ENCODE measurements at places on chromosomes 16 and 17.
A peak's percentile ranks its signal among the peaks of the same experiment; 100 is the strongest.

GRCh38 chr17:62867303-62867702, 59.2 kb upstream of the MARCHF10 start:
- DNase-seq = no peak

DNA sequence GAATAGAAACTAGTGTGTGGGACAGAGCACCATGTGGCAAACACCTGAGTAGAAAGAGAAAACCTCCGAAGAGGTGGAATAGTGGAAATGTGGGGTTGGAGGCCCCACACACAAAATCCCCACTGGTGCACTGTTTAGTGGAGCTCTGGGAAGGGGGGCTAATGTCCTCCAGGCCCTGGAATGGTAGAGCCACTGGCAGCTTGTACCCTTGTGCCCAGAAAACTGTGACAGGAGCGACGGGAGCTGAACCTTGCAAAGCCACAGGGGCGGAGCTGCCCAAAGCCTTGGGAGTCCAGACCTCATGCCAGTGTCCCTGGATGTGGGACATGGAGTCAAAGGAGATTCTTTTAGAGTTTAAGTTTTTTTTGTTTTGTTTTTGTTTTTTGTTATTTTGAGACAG, 50.6 kb downstream of the RNF112 start:
- no peak for DNase-seq

- DNase-seq = no peak
Measured at GRCh38 chr17:12599186-12599920, 66.3 kb upstream of the MYOCD start.

DNA sequence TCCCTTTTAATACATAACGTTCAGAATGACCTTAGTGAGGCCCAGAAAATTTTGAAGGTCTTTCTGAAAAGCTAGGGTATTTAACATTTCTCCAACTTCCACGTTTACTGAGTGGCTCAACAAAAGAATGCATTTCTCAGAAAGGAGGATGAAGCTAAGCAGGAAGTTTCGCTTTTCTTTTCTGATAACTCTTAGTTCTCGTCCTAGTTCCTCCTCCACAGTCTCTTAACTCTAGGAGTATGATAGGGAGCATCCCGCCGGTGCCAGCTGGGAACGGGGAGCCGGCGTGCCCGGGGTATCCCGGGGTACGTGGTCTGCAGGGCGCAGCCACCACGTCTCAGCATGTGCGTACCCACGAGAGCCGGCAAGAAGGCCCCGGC, 363 bp downstream of the KARS1 start:
- no peak for DNase-seq

DNA sequence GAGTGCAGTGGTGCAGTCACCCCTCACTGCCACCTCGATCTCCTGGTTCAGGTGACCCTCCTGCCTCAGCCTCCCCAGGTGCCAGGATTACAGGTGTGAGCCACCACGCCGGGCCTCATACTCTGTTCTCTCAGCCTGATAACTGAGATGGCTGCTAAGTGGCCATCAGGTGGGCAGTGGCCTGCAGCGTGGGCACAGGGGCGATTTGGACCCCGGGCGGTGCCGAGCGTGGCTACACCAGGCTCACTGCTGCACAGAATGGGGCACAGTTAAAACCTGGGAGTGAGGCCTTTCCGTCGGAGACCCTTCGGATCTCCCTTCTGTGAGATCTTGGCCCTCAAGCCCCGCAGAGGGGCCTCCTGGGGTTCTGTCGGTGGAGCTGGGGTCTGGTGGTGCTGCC, 11.5 kb downstream of the CACNA1H start:
- DNase-seq = no peak

- no peak for DNase-seq
Measured at GRCh38 chr16:57133886-57134285, 41.5 kb downstream of the CPNE2 start.

DNA sequence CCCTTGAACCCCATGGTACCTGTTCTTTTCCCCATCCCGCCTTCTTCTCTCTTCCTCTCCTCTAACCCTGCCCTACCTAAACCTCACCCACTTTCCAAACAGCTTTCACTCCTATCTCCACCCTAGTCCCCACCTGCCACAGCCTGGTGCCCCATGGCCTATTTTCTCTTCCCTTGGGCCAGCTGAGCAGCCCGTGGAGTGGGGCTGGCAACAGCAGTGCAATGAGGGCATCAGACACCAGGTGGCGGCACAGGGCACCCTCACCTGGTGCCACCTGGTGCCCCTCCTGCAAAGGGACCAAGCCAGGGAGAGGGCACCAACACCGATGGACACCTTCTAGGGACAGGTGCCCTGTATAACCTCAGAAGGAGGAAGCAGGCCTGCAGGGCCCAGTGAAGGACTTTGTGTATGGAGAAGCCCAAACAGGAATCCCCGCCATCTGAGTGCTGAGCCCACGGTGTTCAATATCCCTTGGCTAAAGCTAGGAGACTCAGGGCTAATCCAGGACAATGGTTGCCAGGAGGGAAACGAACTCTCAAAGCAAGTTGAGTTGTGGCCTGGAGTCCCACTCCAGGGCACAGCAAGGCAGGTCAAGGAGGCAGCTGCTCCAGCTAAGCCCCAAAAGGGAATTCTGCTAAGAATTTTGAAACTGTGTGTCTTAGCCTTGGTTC, 4.0 kb upstream of the ABCC3 start:
- DNase-seq = peak; percentile 59

DNA sequence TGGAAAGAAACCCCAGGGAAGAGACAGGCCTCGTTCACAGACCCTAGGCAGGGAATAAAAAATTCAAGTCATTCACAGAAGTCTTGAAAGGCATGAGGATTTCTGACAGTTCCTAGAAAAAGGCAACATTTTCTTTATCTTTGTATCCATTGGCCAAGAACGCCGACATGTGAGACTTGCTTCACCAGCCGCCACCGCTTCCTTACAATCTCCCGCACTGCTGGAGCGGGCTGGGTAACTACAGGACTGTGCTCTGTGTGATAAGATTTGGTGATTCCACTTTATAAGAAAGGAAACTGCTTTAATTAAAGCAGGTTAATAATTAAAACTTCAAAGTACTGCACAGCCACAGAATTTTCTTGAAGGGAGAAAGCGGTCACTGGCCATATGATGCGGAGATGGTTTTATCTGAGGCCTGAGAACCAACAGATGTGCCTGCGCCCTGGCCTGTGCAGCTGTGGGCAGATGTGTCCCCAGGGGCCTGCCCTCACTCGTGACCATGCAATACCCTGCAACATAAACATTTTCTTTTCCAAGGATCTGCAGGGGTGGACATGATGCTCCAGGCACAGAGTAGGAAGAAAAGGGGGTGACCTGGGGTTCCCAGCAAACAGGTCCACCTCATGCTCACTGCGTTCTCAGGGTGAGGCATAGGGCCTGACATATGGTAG, 13.0 kb upstream of the LGALS3BP start:
- no peak for DNase-seq

DNA sequence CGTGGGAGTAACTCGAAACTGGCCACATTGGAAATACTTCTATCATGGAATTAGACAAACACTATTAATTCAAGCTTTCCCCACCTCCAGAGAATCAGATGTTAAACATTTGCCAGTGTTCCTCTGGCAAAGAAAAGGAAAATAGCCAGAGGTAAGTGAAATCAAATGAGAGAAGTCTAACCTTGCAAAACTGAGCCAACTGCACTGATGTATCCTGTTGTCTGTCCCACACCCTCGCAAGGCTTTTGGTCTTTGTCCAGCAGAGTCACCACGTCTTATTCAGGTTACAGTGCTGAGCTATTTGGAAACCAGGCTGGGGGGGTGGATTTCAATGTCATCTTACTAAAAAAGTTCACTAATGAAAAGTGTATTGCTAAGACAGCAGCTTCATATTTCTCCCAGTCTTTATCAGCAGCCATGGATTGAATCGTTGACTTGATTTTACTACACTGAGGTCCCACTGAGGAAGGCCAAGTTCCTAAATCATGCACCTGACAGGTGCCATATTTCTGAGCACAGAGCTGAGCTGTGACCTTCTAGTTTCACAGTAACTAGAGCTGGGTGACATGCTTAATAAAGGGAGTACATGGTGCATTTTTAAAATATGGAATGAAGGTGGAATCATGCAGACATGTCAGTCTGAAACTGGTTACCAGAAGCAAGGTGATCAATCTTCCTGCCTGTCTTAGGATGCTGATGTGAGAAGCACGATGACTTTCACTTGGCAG, 85.2 kb upstream of the HSBP1 start:
- no peak for DNase-seq

GRCh38 chr16:12659871-12660270, 143.8 kb downstream of the CPPED1 start:
- no peak for DNase-seq

- DNase-seq = no peak
Measured at GRCh38 chr17:17621254-17621653, 29.7 kb upstream of the PEMT start.

DNA sequence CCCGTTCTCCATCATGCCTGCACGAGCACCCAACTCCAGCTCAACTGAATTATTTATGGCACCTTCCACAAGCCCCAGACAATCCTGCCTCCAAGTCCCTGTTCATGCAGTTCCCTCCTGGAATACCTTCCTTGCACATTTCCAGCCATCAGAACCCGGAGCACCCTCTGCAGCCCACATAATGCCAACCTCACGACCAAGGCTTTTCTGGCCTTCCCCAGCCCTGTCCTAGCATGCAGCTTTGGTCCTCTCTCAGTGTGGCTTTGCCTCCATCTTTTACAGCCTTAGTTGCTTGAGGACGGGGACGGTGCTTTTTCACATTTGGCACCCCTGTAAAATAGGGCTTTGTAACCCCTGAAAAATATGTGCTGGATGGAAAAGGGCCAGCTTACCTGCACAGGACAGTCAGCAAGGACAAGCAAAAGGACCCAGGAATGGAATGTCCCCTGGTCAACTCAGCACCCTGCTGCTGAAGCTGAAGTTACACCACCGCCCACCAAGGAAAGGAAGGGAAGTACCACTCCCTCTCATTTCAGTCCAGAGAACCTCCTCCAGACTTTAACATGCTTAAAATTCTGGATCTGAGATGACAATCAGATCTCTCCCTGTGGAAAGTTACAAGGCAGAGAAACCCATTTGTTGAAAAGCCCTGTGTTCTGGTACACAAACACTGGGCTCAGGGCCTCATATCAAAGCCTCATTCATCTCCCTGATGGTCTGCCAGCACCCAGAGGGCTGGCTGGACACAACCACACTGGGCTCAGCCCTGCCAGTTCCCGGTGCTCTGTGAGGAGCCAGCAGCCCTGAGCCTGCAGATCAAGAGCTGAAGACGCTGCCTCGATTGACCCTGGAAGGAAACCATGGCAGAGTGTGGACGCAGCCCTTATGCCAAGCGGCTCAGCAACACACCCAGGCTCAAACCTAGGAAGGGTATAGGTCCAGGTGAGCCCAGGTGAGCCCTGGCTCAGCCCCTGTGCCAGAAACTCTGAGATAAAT, 2.9 kb downstream of the SLC39A11 start:
- no peak for DNase-seq

DNA sequence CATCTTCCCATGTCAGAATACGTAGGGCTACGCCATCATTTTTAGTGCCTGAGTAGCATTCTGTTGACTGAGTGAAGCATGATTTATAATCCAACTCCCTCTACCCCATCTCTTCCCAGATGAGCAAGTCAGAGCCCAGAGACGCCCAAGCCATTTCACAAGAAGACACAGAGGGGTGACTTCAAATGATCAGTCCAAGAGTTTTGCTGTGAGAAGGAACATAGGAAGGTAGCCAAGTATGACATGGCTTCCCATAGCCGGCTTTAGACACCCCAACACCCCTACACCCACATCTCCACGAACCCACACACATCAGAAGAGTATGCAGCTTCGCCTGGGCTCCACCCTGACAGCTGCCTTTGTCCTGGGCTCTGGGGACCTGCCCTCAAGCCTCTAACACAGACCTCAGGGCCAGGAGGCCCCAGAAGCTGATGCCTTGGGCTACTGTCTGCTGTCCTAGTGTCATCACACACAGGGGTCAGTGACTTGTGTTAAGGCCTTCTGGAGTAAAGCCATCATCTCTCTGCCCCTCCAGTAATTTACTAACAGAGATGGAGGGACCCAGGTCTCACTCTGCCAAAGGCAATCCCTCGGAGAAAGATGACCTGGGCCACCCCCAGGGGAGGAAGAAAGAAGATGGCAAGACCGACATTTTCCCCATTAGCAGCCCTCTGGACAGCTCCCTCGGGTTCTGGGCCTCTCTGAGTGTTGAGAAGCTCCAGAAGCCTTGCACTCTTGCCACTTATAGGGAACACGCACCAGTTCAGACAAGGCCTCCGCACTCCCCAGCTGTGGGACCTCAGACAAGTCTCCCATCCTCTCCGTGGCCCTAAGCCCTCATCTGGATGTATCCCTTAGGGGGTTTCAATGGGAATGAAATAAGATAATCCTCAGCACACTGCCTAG, 38.7 kb upstream of the MRPS23 start:
- no peak for DNase-seq

- no peak for DNase-seq
Measured at GRCh38 chr16:11398851-11399250, 53.6 kb downstream of the RMI2 start.

- DNase-seq = no peak
Measured at GRCh38 chr16:72419638-72420037, 247.7 kb upstream of the PMFBP1 start.

DNA sequence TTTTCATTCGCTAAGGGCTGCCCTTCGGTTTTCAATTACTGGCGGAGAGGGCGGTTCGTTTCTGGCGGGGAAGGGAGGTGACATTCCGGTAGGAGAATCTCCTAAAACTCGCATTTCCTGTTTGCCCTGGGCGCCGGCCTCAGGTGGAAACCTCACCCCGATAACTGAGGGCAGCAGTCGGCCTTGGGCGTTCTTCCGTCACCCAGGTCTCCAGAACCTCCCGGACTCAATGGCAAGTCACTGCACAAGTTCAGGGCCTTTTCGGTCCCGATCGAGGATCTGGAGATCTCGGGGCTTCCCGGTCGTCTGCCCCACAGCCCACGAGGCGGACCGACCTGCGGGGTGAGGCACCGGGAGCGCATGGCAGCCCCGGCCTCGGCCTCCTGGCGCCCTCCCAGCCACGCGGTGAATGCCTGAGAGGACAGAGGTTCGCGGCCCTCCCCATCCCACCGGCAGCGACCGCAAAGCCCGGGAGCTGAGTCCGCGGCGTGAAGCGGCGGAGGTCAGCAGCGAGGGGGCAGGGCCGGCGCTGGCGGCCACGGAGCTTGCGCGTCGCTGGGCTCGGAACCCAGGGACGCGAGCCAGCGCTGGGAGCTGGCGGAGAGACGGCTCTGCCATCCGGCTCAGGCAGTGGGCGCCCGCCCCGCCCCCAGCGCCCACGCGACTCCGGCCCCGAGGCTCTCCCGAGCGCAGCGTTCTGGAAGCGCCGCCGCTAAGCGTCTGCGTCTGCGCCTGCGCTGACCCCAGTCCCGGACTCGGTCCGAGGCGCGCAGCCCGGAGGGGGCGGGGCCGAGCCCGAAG, 58.4 kb downstream of the SRL start:
- DNase-seq = peak; percentile 84

DNA sequence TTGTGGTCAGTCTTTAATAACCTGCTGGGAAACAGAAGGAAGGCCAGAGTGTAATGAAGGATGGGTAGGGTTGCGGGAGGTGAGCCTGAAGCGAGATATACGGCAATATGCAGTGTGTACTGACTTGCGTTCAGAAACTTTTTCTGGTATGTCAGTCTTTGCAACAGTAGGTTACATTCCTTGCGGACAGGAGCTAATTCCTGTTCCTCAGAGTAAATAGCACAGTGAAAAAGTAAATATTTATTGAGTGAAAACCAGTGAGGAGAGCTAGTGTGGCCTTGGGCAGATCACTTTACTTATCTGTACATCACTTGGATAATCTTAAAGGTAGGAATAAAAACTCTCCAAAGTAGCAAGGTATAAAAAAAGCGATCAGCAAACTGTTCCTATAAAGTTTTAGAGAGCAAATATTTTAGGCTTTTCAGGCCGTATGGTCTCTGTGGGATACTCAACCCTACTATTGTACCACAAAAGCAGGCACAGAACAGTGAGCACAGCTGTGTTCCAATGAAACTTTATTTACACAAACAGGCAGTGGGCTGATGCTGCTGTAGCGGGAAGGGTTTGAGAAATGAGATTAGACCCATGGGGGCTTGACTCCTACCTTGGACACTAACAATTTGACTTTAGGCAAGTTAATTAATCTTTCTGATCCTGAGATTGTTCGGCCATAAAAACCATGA, 348.0 kb downstream of the UTP18 start:
- no peak for DNase-seq

All from stimulated activated CD4-positive, alpha-beta T cell treated with anti-CD3 and anti-CD28 coated beads, Interleukin-1b, Interleukin-23, amount 100 ng/mL, for 4 hours (primary cell).